Head of caudate nucleus (tissue), 42 donors: ENCODE measurements at places on chromosomes 6 and 20.

GRCh38 chr6:126805861-126806260 lies 312.6 kb upstream of the RSPO3 start:
- no peak for DNase-seq

- DNase-seq: no peak
Observed at GRCh38 chr20:61426352-61426751, 174.3 kb downstream of the CDH4 start.

DNA sequence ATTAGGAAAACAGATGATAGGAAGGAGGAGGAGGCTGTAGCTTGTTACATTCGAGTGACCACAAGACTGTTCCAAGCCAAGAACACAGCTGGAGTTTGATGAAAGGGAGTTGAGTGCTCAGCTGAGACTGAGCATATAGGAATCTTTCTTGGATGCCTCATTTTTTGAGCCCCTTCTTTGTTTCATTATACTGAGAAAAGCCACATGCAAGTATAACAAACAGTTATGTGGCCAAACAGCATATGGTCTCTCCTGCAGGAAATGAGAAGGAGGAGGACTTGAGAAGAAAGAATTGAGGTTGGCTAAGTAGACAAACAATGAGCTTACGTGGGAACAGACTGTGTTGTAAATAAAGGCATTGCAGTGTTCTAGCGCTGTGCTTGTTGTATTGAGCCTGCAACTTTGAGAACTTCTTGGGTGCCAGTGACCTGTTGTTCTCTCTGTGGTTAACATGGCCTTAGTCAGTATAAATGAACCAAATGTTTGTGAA lies 78.3 kb downstream of the AKAP7 start:
- no peak for DNase-seq

- no peak for DNase-seq
Observed at GRCh38 chr6:111993342-111993741, 60.6 kb upstream of the CCN6 start.

GRCh38 chr6:149342525-149342924 lies 25.0 kb downstream of the TAB2 start:
- DNase-seq: no peak

- DNase-seq: no peak
Observed at GRCh38 chr6:1515280-1515679, 94.4 kb upstream of the FOXC1 start.

DNA sequence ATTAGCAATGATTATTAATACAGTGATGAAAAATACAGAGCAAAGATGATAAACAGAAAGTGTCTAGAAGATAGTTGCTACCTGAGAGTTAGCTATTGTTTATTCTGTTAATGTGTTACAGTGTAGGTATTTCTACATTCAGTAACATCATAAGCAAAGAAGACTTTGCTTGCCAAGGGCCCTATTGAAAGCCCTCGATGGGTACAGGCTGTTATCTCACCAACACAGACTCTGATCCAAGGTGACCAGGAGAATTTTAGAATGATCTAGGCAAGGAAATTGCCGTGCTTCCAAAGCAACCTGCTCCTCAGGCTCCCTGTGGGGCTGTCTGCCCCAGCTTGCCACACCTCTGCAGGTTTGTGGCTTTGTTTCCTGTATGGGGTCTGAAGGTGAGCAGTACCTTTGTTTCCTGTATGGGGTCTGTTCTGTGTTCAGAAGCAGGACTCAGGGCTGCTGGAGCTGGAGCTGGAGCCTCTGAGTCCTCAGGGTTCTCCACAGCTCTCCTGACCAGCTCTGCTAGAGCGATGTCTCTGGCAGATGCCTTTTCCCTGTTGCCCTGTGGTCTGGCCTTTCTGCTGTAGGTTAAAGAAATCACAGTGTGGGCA lies 32.5 kb downstream of the PHACTR3 start:
- no peak for DNase-seq

GRCh38 chr6:116371120-116371917 lies 572 bp downstream of the DSE start:
- peak; percentile 59 for DNase-seq

DNA sequence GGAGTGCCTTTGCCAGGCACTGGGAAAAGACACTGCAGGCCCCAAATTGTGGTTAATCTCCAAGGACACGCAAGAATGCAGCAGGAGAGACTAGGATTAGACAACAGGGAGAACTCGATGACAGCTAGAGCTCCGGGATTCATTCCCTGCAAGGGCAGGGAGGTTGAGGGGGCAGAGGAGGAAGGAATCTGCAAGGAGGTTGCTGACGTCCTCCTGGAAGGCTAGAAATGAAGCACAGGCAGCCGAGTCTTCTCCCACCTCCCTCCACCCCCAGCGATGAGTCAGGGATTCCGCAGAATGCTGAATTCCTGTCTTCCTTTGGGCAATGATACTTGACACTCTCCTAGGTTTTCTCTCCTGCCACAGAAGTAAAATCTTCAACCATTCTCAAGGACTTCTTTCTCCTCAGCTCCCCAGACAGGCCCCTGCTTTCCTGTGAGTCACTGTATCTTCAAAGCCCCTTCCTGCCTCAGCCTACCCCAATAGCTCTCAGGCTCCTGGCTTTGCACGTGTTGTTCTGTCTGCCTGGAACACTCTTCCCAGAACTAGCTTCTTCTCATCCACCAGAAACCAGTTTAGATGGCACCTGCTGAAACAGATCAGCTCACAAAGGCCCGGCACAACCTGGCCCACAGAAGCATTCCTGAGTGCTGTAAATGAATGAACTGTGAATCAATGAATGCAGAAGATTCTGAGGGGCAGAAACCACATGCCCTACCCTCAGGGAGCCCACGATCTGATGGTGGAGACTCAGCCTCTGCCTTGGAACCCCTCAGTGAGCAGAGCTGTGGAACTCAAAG lies 85.6 kb downstream of the MRPL14 start:
- DNase-seq: peak; percentile 78

DNA sequence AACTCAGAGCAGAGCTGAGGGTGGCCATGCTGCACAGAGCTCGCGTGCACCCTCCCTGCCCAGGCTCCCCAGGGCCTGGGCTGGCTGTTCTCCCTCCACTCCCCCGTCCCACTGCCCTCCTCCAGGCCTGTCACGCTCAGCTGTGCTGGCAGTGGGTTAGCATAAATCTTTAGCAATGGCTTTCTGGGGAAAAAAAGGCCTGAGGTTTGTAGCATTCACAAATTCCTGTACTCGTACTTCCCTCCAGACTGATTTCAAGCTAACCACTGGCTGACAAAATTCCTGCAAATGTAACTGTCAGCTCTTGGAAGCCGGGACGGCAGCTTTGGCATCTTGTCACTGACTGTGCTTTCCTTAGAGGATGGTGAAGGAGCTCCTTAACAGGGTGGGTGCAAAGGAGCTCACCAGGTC lies 22.3 kb upstream of the SMOC2 start:
- DNase-seq: no peak

GRCh38 chr6:124203101-124203811 lies 399.6 kb downstream of the NKAIN2 start:
- no peak for DNase-seq
